ENCODE measurements at places on chromosomes 5 and 9.

- DNase-seq: no peak
Observed at GRCh38 chr5:61245936-61246335, 83.7 kb upstream of the SMIM15 start.

GRCh38 chr5:137753691-137754187 lies 424 bp downstream of the HNRNPA0 start:
- DNase-seq: no peak

DNA sequence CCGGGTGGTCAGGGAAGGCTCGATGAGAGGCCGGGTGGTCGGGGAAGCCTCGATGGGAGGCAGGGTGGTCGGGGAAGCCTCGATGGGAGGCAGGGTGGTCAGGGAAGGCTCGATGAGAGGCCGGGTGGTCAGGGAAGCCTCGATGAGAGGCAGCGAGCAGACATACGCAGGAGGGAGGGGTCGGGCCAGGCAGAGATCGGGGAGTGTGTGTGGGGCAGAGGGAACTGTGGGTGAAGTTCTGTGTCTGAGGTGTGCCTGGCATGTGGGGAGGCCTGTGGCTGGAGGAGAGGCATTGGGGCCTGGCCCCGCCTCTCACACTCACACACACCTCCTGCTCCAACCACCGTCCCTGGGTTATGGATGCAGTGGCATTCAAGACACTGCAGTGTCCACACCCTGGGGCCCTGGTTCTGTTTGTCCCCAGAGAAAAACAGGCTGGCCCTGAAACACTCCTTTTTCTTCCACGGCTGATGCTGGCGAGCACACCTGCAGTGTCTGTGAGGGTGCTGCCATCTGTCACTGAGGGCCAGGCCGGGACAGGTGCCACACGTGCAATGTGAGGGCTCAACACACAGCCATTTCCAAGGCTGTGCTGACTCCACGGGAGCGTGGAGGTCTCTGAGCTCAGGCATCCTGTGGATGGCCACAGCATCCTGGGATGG lies 6.5 kb upstream of the PLEKHG4B start:
- DNase-seq: no peak

- no peak for DNase-seq
Observed at GRCh38 chr5:59790376-59790775, 103.2 kb downstream of the PDE4D start.

GRCh38 chr9:129641750-129642585 lies at the start of gene ASB6:
TSS of gene ASB6 (minus strand) at chr9:129642151. CDS start at chr9:129641999, 152 bp downstream.
- DNase-seq: peak; percentile 81

GRCh38 chr5:153619771-153620170 lies 129.3 kb downstream of the GRIA1 start:
- DNase-seq: no peak

DNA sequence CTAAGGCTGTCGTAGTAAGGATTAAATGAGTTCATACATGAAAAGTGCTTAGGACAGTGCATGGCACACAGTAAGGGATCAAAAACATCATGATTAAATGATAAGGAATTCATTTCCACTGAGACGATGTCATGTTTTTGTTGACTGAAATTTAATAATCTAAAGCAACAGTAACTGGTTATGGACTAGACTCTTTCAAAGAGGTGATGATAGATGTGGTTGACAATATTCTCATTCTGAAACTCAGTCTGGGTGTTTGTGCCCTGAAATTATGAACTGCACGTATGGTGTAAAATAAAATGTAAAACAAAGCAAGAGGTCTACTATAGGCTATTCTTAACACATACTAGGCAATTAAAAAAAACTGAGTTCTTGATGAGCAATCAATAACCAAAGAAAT lies 280.0 kb downstream of the DENND1A start:
- no peak for DNase-seq

- DNase-seq: no peak
Observed at GRCh38 chr9:78563269-78563668, 266.3 kb downstream of the PSAT1 start.

DNA sequence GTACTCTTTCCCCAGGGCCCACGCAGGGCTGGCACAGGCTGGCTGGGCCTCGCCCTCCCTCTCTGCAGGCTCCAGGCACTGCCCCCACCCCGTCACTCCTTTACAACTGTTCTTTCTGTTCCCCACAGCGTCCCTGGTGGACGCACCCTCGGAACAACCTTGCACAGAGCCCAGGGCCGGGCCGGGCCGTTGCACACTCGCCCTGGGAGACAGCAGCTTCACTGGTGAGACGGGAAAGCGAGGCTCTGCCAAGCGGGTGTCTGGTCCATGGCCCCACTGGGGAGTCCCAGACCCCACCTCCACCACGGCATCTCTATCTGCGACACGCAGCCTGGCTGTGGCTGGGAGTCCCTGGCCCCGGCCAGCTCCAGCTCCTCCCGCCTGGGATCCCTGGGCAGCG lies 18.4 kb upstream of the QSOX2 start:
- no peak for DNase-seq

DNA sequence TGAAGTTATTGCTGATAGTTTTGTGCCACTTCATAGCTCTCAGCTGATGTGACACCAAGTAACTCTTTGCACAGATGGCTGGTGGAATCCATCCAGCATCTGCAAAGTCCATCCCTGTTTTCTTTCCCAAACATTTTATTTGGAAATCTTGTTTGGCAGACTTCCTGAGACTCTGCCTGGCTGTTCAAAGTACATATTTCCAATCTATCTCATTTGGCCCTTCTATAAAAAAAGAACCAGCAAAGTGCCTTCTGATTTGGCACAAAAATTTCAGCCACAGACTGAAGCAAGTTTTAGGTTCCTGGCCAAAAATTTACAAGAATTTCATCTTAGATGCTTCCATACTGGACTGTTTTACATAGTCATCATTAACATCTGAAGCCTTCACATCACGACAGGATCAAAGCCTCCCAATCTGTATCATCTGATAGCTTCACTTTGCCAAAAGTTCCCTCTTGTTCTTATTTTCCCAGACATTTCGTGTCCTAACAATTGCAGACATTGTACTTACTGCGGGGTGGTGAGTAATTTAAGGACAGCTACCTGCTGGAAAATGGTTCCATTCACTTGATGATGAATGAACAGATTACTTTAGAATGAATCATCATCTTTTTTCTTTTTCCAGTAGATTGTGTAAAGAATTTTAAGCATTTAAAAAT lies 377.3 kb downstream of the KIAA0825 start:
- DNase-seq: no peak

DNA sequence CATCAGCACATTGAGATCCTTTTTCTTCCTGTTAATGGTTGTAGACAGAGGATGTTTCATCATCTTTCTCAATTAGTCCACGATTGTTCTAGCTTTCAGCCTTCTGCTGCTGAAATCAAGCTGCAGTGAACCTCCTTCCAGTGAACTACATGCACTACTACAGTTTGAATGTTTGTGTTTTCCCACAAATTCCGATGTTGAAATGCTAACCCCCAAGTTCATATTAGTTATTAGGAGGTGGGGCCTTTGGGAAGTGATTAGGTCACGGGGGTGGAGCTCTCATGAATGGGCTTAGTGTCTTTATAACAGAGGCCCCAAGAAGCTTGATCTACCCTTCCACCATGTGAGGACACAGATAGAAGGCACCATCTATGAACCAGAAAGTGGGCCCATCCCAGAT lies 32.9 kb downstream of the NSG2 start:
- no peak for DNase-seq

- DNase-seq: no peak
Observed at GRCh38 chr5:96963267-96963666, 27.4 kb downstream of the LNPEP start.

- DNase-seq: no peak
Observed at GRCh38 chr9:120353506-120353905, 226.5 kb downstream of the CDK5RAP2 start.

DNA sequence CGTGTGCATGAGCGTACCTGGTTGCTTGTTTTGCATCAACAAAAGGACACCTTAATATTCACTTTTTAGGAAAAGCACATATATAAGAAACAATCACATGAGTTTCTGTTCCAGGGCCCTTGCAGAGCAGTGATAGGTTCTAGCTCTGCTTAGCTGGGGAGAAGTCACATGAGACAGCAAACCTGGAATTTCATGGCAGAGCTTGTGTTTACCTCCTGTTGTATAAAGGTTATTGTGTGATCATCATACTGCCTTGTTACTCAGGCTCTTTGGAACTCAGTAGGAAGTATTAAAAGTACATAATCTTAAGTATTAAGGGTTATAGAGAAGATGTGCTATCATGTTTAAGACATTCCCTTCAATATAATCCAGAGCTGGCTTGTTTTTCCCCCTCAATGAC lies 18.0 kb upstream of the VLDLR start:
- DNase-seq: no peak

- DNase-seq: no peak
Observed at GRCh38 chr5:128572930-128573319, 34.9 kb upstream of the FBN2 start.

DNA sequence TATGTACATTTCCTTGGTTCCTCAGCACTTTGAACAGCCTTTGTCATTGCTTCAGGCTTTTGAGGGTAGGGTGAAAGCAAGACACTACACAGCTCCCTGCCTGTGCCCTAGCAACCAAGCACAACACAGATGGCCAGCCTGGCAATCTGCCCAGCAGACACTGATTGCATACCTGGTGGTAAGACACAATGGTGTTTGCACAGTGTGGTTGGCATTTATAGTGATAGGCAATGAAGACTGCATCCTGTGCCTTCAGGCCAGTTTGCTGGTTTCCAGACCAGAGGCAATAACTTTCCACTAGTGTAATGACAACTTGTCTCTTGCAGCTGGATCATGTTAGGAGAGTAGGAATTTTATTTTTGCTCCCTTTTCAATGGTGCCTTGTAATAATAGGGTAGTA lies 144.5 kb upstream of the TNC start:
- no peak for DNase-seq

GRCh38 chr9:137326445-137327065 lies 24.5 kb upstream of the NRARP start:
- DNase-seq: no peak

DNA sequence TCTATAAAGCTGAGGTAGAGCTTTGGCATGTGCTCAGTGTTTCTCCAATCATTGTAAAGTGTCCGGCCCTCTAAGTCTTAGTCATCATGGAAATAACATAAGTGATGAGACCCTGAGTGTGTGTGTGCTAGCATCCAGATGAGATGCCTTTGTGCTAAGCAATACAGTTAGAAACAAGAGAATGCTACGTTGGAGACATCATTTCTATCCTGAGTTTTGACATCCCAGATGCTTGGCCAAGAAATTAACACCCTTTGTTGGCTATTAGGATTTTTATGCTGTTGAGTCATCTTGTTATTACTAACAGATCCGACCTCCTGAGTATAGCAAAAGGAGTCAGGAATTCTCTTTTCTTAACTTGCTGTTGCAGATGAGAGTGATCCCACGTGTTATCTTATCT lies 508.0 kb downstream of the GADD45G start:
- DNase-seq: no peak

DNA sequence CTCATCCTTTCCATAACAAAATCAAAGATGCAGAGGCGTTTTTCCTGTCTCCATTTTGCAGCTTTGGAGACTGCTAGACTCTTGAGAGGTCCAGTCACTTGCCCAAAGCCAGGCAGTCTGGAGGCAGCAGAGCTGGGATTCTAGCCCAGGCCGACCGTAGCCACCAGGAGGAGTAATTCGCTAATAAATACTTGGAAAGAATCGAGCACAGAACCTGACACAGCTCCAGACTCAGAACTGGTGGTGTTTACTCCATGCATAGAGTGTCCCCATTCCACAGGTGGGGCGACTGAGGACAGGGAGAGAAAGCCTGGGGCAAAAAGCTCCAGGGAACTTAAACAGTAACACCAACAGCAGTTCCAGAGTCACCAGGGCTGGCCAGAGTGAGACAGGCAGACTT lies 10.7 kb upstream of the CERCAM start:
- DNase-seq: no peak

GRCh38 chr5:127001621-127002296 lies 28.6 kb downstream of the MARCHF3 start:
- DNase-seq: no peak

- peak; percentile 30 for DNase-seq
Observed at GRCh38 chr5:154756868-154757813, 2.0 kb downstream of the LARP1 start.

DNA sequence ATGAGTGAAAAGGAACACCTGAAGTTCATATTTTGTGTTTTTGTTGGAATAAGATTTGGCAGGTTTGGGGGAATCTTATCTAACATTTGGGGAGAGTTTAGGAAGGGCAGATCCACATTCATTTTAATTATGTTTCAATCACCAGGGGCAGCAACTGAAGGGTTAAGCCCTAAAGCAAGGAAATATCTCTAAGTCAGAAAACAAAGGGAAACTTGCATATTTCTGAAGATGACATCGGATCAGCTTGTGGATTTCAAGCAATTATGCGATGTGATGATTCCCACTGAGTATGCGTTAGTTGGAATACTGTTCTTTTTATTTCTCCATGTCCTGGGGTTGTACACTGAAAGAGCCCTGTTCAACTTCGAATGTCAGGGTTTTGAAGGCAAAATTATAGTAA lies 59.8 kb upstream of the NFIB start:
- no peak for DNase-seq

GRCh38 chr9:129118799-129119198 lies 7.6 kb downstream of the PTPA start:
- no peak for DNase-seq

GRCh38 chr9:76107482-76107881 lies 217.0 kb downstream of the PCSK5 start:
- DNase-seq: no peak

GRCh38 chr5:35482167-35482755 lies 135.4 kb upstream of the SPEF2 start:
- DNase-seq: no peak

DNA sequence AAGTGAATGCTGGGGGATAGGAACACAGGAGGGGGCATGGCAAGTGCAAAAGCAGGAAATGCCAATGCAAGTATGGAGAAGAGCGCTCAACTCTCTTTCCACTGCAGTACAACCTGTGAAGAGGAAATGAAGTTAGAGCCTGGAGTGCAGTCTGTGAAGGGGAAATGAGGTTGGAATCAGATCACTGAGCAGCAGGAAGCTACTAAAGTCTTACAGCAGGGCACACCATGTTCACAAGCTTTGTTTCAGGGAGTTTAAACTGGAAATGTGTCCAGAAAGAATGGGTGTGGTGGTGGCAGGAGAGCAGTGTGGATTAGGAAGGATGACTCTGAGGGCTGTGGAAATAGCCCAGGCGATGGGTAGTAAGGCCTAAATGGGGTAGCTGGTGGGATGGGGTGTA lies 15.4 kb downstream of the ARHGEF37 start:
- no peak for DNase-seq

GRCh38 chr5:138469540-138470321 lies 4.5 kb downstream of the EGR1 start:
- no peak for DNase-seq

- DNase-seq: no peak
Observed at GRCh38 chr5:146130440-146131045, 25.2 kb upstream of the PLAC8L1 start.

GRCh38 chr5:10987925-10988504 lies 227.0 kb upstream of the DAP start:
- DNase-seq: peak; percentile 11

DNA sequence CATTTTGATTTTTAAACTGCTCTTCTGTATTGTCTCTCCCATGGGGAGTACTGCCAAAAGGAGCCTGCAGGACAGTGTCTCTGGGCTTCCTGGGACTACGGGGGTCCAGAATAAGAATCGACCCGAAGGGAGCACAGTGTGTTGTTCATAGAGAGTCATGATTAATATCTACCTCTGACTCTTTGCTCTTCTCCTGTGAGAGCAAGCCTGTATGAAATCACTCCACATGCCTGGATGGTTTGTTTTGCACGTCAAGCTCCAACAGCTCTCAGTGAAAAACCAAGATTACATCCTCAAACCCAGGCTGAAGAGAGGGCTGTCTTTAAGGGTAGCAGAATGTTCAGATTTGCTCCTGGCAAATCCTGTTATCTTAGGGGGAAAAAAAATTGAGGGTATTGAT lies 1860.0 kb upstream of the WWC1 start:
- DNase-seq: no peak

Data from T-helper 22 cell (primary cell).